Stimulated activated CD8-positive, alpha-beta memory T cell treated with anti-CD3 and anti-CD28 coated beads, Interleukin-7, amount 100 ng/mL, for 1 hour (primary cell): ENCODE measurements at places on chromosomes 12 and 14.

GRCh38 chr14:45426685-45427282, 173.8 kb upstream of the MIS18BP1 start:
- DNase-seq: no peak

DNA sequence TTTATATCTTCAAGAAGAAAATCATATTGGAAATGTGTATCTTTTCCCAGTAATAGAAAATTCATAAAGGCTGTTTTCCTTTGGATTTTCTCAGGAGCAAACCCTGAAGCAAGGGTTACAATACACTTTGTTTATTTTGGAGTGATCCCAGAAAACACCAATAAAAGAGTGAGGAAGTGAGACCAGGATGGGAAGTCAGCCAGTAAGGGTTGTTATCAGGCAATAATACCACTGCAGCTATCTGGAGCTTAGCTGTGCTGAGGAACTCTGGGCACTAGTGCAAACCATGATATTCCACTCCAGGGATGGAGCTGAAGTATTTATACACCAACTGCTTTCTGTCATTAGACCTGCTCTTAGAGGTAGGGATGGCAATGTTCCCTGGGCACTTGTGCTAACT, 1002.3 kb downstream of the FLRT2 start:
- no peak for DNase-seq

DNA sequence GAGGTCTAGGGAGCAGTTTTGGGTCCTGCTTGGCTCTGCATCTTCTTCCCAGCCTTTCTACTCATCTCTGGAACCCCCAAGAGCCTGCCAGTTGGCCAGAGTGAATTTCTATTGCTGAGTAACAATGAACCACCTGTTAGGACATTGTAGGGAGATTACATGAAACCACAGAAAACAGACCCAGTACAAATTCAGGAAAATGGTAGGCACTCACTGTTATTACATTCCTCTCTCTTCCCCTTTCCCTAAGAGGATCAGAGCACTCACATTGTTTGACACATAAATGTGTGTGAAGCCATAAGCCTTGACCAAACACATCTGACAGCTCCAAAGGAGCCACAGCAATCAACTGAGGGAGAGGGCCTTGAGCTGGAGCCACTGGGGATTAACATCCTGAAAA, 216.1 kb downstream of the TMEM132D start:
- no peak for DNase-seq

DNA sequence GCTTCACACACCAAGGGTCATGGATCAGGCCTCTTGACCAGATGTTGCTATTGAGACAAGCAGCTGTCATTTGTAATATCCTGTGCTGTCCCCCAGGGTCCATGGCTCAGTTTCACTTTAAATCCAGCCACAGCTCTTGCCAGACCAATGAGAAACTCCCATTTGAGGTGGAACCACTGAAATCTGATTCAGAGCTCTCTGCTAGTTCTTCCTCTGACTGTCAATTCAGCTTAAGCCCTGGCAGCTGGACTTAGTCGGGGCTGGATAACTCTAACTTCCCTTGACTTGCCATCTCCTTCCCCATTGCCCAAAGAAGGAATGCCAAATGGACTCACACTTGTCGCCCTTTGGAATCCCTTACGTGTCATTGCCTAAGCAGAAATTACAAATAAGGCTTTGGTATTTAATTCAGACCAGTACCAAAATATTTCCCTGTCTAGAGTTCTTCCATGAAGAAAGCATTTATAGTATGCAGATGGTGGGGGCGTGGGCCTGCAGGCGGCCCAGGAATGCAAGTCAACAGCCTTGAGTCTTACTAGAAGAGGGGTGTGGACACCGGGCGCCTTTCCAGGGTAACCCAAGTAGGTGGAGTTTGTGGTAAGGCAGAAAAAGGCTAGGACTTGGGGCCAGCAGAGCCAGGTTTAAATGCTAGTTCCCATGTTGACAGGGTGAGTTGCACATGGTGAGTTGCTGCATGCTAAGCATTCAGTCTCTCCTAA, 96.9 kb upstream of the TMPO start:
- no peak for DNase-seq

GRCh38 chr12:71780237-71780822, 25.7 kb downstream of the RAB21 start:
- no peak for DNase-seq
